ENCODE measurements at places on chromosomes 13 and 19. TPM values are rescaled to one million over a fixed set of nuclear protein-coding genes. Genes with fewer than 3 reads are reported as not detected.

Gene C19orf67
- not detected for total RNA-seq

Gene ZNF682
- total RNA-seq, result 16.2 TPM

Gene SHANK1
- total RNA-seq, result 7.8 TPM

Gene PNMA8B
- total RNA-seq, result 2.4 TPM

Gene WASF3
- total RNA-seq, result 40.2 TPM

Gene PDX1
- total RNA-seq, result 7.1 TPM

Gene PTPRH
- 3.9 TPM for total RNA-seq

Gene ACER1
- total RNA-seq, result not detected

Gene USHBP1
- total RNA-seq, result 0.29 TPM

Gene SPTBN4
- total RNA-seq, result 2.6 TPM

Gene SOX21
- 11.4 TPM for total RNA-seq

Gene BCAM
- 124 TPM for total RNA-seq

Gene ZNF808
- total RNA-seq, result 37.4 TPM

Gene KLK7
- 0.36 TPM for total RNA-seq

Gene SLC1A6
- total RNA-seq, result 6.4 TPM

Gene TGFBR3L
- total RNA-seq, result 1.1 TPM

Gene HSPH1
- total RNA-seq, result 176 TPM

Gene ZNF491
- total RNA-seq, result 8.8 TPM

Gene LAIR2
- total RNA-seq, result not detected

Gene LAIR1
- total RNA-seq, result not detected

Gene ZNF723
- total RNA-seq, result not detected

Gene PRSS57
- not detected for total RNA-seq

Gene PPAN
- total RNA-seq, result 62.4 TPM

Gene KCNJ14
- 1.8 TPM for total RNA-seq

Gene TDRD12
- 0.24 TPM for total RNA-seq

Gene KRTDAP
- 2.0 TPM for total RNA-seq
